ENCODE measurements at places on chromosomes 7 and 10. TPM values are rescaled to one million over a fixed set of nuclear protein-coding genes. Genes with fewer than 3 reads are reported as not detected.

DNA sequence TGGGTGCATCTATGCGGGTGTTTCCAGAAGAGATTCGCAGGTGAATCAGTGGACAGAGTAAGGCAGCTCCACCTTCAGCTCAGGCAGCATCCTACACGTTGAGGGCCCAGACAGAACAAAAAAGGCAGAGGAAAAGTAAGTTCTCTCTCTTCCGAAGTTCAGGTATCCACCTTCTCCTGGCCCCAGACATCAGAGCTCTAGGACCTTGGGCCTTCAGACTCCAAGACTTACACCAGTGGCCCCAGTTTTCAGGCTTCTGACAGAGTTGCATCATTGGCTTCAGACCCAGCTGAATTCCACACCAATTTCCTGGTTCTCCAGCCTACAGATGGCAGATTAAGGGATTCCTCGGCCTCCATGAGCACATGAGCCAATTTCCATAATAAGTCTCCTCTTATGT lies 102.2 kb upstream of the GPR26 start:
- DNase-seq, result no peak

DNA sequence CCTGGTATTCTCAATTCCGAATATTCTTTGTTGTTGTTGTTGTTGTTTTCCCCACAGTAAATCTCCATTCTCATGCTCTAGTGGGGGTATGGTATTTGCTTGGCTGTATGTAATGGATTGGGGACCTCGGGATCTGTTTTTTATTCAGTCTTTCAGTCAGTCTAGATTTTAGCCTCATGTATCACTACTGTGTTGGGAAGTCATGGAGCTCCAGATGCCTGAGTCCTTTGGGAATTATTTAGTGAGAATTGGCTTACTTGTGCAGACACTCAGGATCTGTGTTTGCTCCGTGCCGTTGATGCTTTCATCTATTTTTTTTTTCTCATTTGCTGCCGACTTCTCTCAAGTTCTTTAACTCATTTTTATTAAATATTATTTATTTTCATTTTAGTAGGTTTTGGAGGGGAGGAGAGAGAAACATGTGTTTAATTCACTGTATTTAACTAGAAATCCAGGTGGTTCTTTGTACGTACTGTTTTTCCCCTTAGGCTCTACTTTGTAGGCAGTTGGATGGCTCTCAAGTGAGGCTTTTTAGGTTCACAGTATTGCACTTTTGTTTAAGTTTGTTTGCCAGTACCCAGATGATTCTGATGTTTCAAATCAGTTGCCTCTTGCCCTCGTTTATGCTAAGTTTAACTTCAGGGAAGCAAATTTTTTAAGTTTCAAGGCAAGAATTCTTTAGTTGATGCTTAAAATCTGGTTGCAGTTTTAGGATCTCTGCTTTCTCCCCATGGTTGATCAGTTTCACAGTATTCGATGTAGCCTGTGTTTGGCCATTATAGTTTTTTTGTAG lies 36.9 kb downstream of the ZNRF2 start:
- DNase-seq, result no peak

DNA sequence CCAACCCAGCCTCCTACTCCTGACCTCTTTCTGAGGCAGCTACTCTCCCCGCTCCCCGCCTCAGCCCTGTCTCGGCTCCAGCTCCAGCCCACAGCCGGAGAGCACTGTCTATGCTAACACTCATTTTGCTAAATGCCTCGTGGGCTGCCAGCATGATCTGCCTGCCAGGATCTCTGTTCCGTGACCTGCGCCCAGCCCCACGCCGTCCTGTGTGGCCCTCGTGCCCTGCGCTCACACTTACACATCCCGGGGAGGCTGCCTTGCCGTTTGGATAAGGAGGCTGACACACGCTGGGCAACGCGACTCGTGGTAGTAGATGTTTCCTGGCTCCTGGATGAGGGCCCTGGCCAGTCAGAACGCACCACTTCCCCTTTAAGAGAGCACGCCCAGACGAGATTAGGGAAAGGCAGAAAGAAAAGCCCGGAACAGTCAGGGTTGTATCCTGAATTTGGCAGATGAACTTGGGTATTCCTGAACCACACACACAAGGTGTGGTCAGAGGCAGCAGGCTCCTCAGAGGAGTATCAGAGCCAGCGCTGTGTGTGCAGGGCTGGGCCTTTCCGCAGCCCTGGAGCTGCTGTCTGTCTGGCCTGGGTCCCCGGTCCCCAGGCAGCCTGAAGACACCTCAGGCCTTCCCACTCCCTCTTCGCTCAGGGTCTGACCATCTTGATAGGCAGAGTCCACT lies 97.7 kb upstream of the EFCAB10 start:
- DNase-seq, result no peak

DNA sequence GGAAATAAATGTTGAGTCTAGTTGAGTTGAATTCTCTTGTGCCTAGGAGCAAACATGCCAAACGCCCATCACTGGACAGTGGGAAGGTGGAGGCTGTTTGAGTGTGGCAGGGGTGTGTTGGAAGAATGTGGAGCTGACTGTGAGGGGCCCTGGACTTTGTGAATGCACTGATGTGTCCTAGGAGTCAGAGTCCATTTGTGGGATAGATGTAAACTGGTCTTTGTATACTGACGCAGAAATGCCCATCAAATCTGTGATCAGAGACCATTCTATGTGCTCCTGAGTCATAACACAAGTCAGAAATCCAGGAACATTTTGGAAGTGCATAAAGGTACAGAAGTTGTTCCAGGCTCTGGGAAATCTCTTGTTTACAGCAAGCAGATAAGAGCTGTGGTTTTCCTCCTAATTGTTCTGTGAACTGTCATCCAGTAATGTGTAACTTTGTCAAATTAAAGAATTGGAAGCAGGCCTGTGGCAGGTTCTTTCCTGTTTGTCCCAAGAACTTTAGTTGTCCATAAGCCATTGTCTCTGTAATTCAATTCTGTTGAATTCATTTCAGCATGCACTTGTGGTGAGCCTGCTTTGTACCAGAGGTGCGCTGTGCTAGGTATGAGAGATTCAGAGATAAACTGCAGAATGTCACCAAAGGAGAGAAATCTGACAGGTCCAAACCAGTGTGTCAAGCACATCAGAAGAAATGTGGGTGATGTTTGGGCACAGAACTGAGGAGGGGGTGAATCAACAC lies 7.6 kb downstream of the PRXL2A start:
- DNase-seq, result no peak

DNA sequence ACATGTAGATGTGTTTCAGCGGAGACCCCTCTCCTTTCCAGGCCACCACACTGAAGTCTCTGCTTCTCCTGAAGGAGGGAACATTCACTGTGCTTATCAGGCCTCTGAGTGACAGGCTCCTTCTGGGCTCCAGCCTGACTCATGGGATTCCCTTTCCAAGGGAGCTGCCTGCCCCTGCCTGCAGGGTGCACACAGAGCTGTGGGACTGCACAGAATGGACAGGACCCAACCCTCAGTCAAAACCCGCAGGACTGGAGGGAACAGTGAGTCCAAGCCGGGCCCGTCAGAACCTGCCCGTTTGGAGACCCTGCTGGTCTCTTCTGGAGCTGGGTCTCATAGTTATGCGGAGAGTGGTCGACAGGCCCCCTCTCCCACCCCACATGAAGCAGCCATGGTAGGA lies 32.6 kb downstream of the PLAC9 start:
- DNase-seq, result no peak

DNA sequence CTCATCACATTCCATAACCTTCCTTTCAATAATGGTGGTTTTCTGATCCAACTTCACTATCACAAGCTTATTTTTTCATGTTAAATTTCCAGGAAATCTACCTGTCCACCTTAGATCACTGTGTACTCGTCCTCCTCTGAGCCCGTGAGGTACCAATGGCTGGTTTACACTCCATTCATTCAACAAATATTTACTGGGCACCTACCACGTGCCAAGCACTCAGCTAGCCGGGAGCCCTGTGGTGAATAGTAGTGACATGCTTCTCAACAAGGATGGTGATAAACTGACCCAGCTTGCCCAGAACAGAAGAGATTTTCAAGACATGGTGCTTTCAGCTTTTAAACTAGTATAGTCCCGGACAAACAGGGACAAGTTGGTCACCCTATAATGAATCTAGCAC lies 98.2 kb downstream of the FAM204A start:
- DNase-seq, result no peak

- DNase-seq, result no peak
These were observed 86.5 kb upstream of the GPR26 start for GRCh38 chr10:123579675-123580074.

DNA sequence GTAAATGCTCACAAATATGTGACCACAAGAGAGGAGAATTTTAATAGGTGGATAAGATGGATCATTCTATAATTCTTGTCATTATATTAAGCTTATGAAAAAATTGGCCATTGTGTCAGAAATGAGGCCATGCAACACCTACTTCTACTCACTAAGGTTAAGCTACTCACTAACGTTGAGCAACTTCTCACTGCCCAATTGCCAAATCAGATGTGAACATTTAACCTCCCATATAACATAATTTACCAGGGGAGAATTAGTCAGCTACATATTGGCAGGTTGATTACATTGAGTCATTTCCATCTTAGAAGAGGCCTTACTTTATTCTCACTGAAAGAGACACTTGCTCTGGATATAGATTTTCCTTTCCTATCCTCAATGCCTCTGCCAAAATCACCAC lies 211.2 kb upstream of the DGKB start:
- no peak for DNase-seq

GRCh38 chr10:13883636-13884444 lies 297.1 kb downstream of the PRPF18 start:
- DNase-seq, result no peak

DNA sequence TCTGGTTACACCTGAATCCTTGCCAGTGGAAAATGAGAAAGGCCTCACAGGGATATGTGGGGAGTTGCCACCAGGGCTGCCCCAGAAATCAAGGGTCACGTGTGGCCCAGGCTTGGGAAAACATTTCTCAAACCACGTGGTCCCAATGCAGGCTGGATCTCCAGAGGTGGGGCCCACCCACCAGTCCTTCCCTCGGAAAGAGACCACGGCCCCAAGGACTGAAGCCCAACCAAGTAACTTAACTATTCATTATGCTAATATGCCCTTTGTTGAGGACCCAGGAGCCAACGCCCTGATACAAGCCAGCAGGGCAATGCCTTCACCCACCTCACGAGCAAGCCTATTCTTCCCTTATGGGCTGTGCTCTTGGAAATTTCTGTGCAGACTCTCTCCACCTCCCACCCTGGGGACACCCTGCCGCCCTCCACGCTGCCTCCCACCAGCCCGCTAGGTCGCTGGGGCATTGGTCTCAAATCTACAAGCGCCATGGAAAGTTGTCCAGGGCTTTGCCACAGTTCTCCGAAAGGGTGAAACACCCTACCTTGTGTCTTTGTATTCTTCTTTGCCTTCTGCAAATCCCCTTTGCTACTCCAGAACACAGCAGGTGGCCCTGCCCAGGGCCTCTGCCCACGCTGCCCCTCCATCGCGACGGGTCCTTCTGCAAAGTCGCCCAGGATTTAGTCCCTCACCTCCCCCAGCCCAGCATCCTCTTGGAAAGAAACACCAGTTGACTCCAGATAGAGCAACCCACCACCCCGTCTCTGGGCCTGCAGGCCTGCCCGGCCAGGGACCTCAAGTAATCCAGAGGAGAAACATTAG lies 8.8 kb downstream of the TNS3 start:
- DNase-seq, result no peak

- no peak for DNase-seq
These were observed 150.2 kb downstream of the GNAI1 start for GRCh38 chr7:80284855-80285254.

- no peak for DNase-seq
These were observed 59.6 kb downstream of the ATOH7 start for GRCh38 chr10:68172324-68172723.

- no peak for DNase-seq
These were observed 22.5 kb upstream of the EPHB6 start for GRCh38 chr7:142832417-142832816.

GRCh38 chr7:27175626-27176523 lies 1.8 kb upstream of the HOXA10 start:
- DNase-seq, result no peak

DNA sequence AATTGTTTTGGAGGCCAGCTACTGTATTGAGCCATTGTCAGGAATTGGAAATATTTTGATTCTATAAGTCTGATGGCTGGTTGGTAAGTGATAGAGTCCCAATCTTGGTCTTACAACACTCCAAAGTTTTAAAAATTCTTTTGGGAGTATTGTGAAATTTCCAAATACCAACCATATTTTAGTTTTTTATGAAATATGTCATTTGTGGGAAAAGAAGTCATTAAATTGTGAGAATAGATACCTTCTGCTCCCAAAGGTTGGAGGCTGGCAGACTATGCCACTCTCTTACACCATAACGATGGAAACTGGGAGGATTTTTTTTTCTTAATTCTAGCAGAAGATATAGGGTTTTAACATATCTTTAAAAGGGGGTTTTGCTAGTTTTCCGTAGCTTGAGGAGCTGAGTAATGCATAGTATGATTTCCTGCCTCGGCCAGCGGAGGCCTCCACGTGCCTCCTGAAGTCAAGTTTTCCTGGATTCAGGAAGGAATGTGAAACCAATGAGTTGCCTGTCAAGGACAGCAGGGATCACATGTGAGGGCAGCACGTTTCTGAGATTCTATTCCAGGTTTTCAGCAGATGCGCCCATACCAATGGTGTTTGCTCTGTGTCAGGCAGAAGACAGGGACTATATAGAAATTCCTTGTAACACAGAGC lies 92.2 kb upstream of the LAMB4 start:
- no peak for DNase-seq

DNA sequence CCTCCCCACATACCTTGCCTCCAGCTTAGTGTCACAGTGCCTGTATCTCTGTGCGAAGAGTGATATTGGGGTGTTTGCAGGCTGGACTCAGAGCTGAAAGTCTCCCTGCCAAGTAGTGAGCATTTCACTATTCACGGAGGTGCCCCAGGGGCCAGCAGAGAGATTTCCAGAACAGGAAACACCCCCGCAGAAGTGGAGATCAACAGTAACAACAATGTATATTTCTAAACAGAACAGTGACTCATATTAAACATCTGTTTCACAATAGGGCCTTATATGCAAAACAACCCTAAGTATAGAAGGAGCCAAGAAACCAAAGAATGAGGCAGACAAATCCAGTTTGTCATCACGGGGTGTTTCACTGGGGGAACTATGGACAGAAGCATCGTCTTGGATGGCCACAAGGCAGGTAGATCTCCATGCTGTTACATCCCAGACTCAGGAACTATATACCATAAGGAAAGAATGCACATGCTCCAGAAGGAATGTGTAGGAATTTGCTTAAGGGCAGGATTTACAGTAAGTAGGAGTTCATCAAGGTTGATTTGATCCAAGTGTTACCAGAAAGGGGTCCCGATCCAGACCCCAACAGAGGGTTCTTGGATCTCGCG lies 29.3 kb upstream of the CCL24 start:
- peak; percentile 43 for DNase-seq

- no peak for DNase-seq
These were observed 77.7 kb upstream of the GLI3 start for GRCh38 chr7:42314696-42315095.

- no peak for DNase-seq
These were observed 48.9 kb downstream of the PARD3 start for GRCh38 chr10:34766266-34766600.

- no peak for DNase-seq
These were observed 52.3 kb downstream of the TACR2 start for GRCh38 chr10:69364232-69364940.

The ZNF804B gene
- not detected for polyA plus RNA-seq

The SPDYE5 gene
- polyA plus RNA-seq, result not detected

The HTR5A gene
- not detected for polyA plus RNA-seq

The HECW1 gene
- polyA plus RNA-seq, result 0.68 TPM

The GATA3 gene
- polyA plus RNA-seq, result 49.7 TPM
